ENCODE measurements at places on chromosomes 5 and 9.

DNA sequence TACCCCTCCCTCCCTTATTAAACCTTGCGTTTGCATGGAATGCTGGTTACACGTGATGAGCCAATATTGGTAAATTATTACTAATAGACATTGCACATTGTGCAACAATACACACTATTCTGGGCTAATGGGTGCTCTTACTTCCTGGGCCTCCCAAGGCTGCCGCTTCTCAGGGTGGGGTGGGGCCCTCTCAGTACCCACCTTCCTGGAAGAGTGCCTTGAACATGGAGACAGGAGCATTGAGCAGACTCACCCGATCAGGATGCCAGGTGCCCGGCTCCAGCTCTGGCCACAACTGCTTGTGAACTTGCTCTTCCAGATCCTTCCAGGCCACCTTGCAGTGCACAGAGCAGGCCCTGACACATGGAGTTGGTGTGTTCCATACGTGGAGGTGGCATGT, 24.7 kb upstream of the CEP72 start:
- H3K36me3 ChIP-seq: no peaks in the 10 kb centered on the region
- no peaks in the 10 kb centered on the region for H3K4me1 ChIP-seq
- DNase-seq: no peak

DNA sequence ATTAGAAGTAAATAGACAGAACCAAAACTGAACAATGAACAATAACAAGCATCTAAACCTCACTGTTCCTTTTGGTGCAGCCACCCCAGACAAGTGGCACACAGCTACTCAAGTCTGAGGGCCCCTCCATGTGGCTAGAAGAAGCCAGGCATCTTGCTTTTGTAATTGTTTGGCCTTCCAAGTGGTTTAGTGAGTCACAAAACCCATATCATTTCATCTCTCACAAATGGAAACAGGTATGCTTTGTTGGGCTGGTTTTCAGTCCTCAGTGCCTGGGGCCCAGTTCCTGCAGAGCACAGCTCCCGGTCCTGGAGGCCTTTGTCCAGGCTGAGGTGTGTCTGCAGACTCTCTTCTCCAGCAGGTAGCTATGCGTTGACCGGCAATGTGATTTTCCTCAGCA, 16.7 kb downstream of the PRLR start:
- no peak overlapping the region for H3K4me3 ChIP-seq
- H3K27ac ChIP-seq: no peak overlapping the region
- no peak for DNase-seq
- no peaks in the 10 kb centered on the region for H3K36me3 ChIP-seq
- H3K27me3 ChIP-seq: no peaks in the 10 kb centered on the region

GRCh38 chr9:9337129-9337528, 1275.7 kb downstream of the PTPRD start:
- H3K4me3 ChIP-seq: no peak overlapping the region
- H3K36me3 ChIP-seq: no peaks in the 10 kb centered on the region
- no peak for DNase-seq
- no peaks in the 10 kb centered on the region for H3K27me3 ChIP-seq
- H3K27ac ChIP-seq: no peak overlapping the region
- no peaks in the 10 kb centered on the region for H3K4me1 ChIP-seq

DNA sequence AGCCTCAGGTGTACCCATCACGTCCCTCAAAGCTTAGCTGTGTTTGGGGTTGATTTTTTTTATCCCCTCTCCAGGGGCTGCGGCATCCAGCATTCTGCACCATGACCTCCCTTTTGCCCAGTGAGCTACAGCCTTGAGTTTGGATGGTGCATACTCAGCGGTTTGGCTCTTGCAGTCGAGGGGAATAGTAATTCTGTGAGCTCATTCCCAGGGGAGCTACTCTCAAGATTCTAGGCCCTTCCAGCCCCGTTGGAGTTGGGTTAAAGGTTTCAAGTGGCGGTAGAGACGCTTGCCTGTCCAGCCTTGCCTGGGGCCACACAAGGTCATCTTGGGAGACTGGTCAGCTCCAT, 102.2 kb upstream of the SPRY4 start:
- no peak for DNase-seq
- no peak overlapping the region for H3K27ac ChIP-seq
- peaks cover 23% of the 10 kb centered on the region for H3K4me1 ChIP-seq
- H3K36me3 ChIP-seq: peaks cover 2% of the 10 kb centered on the region

DNA sequence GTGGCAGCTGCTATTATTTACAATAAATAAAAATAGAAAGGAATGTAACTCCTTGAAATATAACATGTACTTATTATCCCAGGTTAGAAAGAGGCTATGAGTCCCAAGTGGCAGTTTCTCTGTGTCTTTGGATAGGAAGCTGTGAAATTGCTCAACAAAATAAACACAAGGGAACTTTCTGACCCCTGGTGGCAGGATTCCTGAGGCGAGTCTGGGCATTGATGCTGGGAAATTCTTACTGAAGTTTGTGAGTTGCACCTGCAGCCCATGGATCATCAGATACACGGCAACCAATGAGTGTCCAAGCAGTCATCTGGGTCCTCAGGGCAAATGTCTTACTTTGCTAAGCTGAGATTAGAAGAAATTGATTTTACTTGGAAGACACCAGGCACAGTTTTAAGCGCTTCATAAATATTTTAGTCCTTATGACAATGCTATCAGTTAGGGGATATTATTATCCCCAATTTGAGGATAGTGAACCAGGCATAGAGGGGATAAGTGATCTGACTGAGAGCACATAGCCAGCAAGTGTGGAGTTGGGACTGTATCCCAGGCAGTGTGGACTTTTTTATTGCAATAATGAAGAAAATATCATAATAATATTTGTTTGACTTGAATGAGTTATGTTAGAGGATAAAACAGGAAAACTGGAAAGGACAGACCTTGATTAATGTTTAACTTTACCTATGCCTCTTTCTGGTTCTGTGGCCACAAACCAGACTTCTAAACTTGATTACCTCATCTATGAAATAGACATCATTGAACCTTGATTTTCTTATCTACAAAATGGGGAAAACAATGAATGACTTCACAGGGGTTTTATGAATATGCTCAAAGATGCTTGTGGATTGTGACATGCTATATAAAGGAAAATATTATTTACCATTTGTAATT, 265.5 kb upstream of the ADAMTSL1 start:
- no peaks in the 10 kb centered on the region for H3K27me3 ChIP-seq
- no peak overlapping the region for H3K4me3 ChIP-seq
- H3K27ac ChIP-seq: no peak overlapping the region
- H3K36me3 ChIP-seq: no peaks in the 10 kb centered on the region
- DNase-seq: no peak
